Hematopoietic multipotent progenitor cell (in vitro differentiated cells): ENCODE measurements at places on chromosomes 7 and 10.

- DNase-seq: peak; percentile 43
Observed at GRCh38 chr7:953547-954327, 743 bp downstream of the ADAP1 start.

DNA sequence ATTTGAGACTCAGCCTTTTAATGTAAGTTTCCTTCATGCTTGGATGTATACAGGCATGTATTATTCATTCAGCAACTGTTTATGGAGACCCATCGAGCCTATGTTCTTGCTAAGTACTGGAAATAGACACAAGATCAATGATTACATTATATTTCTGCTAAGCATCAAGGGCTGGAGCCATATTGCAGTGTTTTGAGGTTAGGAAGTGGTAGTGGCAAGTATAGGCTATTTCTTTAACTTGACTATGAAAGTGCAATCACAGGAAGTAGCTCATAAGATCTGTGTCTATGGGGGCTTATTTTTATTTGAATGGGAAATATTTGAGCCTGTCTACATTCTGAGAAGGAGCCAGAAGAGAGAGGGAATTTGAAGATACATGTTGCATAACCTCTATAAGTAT lies 123.8 kb downstream of the HDAC9 start:
- DNase-seq: no peak

DNA sequence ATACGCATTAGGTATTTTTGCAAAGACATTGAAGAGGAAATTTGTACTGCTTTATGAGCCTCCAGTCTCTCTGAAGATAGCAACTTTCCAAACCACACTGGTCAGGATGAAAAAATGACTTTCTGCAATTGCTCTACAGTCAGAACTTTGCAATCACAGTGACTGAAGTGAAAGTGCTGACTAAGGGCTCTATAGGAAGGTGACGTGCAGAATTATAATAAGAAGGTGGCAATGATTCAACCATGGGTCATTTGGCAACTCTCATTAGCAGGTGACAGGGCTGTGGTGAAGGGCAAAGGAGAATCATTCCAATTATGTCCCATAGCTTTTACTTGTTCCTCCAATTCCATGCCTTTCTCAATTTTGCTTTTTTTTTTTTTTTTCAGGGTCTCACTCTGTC lies 311.0 kb downstream of the ANKRD30A start:
- no peak for DNase-seq

- DNase-seq: no peak
Observed at GRCh38 chr7:101782476-101782875, 35.0 kb upstream of the CUX1 start.

DNA sequence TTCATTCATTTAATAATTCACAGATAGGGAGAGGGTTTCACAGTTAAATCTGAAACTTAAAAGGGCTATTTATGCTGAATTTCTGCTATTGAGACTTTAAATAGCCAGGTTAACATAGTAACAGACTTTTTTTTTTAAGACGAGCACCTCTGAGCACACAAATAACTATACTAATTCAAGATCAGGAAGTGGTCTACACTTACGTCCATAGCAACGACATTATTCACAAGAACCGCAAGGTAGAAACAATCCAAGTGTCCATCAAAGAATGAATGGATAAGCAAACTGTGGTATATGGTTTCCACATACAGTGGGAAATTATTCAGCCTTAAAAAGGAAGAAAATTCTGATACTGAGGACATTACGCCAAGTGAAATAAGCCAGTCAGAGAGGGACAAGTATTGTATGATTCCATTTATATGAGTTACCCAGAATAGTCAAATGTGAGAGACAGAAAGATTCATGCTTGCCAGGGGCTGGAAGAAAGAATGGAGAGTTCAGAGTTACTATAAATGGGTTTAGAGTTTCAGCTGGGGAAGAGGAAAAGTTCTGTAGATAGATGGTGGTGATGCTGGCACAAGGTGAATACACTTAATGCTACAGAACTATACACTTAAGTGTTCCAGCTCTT lies 140.3 kb upstream of the LAMB4 start:
- DNase-seq: no peak

GRCh38 chr10:126584836-126585235 lies 85.7 kb downstream of the C10orf90 start:
- DNase-seq: no peak

DNA sequence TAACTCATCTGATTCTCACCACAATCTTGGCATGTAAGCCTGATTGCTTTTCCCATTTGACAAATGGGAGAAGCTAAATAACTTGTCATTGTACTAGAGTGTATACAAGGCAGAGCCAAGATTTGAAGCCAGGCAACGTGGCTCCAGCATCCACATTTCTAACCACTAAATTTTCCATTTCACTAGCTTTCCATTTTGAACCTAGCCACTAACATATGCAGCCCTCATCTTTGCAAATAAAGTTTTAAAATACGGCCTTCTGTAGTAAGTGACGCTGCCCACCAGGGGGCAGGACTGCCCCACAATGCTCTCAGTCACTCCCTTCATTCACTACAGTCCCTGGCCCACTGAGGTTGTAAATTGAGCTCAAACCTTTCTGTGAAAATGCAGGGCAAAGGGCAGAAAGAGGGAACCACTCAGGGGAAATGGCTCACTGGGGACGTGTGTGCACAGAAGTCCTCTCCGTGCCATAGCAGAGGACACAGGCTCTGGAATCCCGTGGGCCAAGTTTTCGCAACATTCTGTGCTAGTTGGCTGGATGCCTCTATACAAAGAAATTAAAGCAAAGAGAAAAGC lies 315.7 kb downstream of the TNS3 start:
- no peak for DNase-seq

DNA sequence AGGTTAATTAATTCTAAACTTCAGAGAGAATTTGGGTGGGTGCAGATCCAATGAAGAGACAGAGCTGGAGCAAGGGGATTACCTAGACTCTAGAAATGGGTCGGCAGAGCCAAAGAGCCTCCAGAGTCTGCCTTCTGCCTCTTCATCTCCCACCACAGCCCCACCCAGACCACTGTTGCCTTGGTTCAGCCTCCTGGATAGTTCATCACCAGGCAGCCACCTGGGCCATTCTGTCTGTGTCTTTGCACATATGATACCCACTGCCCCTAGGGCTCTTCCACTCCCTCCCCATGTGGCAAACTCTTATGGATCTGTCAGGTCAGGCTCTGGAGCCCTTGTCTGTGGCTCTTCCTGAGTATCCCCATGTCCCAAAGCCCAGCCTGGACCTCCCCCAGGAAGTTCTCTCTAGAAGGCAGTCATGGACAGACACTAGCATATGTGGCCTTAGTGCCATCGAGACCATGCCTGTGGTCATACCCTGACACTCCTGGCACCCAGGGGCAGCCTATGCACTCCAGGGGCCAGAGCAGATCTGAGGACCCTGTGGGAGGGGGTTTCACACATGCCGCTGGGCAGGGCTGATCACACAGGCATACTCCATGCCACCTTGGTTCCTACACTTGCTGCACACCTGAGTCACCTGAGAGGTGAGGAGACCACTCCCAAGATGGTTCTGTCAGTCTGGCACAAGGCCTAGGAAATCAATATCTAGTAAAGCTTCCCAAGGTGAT lies 41.6 kb downstream of the FRMPD2 start:
- DNase-seq: no peak
